ENCODE measurements at places on chromosomes 16 and 17.

DNA sequence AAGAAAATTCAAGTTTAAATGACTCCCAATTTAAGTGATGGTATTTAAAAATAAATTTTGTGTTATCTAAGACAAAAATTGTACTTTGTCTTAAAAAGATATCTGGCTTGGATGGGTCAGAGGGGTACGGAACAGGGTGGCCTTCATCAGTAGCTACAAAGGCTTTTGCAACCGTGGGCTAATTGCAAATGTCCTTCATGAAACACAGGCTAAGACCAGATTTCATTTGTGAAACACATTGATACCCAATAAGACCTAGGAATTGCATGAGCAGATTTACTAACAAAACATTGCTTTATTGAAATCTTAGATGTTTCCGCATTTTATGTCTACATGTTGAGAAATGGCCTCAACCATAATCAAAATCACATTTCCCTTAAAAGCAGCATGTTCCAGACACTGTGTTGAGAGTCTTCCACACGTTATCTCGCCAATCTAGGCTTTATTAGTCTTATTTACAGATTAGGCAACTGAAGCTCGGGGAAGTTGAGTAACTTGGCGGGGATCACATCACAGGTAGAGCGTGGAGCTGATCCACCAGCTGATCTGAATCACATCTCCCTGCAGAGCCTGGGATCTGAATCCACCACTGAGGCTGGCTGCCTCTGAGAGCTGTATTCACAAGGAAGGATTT, 21.8 kb downstream of the FBXO39 start:
- no peak for DNase-seq

GRCh38 chr16:87842209-87842869, 27.0 kb downstream of the SLC7A5 start:
- DNase-seq, result no peak

DNA sequence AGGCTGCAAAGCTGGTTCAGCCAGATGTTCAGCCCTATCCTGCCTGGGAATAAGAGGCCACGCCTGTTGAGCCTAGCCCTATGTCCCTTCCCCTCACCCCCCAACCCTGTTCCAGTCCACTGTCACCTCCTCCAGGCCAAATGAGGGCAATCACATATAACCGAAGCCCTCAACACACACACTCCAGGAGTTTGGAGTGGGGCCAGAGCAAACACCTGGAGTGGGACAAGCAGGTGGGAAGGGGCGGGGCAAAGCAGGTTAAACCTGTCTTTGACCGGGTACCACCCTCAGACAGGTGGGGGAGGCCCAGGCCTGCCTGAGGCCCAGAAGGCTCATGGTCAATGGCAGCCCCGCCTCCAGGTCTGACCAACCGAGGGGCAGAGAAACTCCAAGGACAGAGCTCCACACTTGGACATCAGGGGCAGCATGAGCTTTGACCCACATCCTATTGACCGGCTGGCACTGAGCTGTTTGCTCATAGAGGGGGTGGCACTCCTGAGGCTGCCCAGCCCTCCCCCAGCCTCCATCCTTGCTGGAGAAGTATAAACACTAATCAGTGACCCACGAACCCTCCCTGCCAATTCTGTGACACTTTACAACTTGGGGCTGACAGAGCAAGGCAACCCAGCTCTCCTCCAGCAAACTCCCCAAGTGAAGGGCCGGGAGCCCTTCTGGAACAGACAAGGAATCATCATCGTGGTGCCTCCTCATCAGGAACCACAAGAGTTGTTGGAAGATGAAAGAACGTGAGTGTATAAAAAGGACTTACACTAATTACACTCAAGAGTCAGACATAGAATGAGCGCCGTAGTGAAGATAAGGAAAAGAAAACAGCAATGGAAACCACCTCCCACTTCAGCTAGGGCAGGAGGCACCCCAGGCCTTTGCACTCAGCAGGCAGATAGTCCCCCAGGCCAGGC, 1.5 kb downstream of the ESRP2 start:
- DNase-seq, result no peak

- peak; percentile 48 for DNase-seq
Measured at GRCh38 chr17:63646488-63646806, 24.2 kb downstream of the MAP3K3 start.

GRCh38 chr17:9226130-9226793, 205.0 kb downstream of the NTN1 start:
- no peak for DNase-seq

- no peak for DNase-seq
Measured at GRCh38 chr17:21542991-21543390, 149.3 kb upstream of the KCNJ18 start.

- DNase-seq, result peak; percentile 71
Measured at GRCh38 chr17:81309140-81309858, 14.2 kb upstream of the SLC38A10 start.

DNA sequence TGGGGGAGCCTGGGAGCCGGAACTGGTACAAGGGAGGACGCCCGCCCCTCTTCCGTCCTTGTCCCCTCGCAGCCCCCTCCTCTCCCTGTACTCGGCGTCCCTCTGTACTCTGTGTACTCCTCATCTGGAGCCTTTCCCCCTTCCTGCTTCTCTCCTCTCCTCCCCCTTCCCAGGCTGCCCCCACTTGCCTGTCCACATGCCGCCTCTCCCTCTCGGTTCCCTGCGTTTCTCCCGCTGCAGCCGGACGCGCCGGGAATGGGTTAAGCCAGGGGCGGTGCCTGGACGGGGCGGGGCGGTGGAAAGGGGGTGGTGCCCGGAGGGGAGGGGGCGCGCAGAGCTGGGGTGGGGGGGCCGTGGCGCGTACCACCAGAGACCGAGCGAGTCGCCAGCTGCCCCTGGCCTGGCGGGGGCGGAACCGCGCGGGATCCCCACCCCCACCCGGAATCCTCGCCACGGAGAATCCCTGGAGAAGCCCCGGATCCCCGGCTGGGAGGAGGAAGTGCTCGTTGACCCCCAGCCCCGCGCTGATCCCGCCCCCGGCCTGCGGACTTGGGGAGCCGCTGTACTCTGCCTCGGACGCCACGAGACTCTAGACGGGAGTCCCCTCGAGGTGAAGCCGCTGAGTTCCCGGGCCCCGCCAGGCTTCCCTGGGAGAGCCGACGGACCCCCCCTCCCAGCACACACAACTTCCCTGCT, 22.6 kb downstream of the GJD3 start:
- no peak for DNase-seq

DNA sequence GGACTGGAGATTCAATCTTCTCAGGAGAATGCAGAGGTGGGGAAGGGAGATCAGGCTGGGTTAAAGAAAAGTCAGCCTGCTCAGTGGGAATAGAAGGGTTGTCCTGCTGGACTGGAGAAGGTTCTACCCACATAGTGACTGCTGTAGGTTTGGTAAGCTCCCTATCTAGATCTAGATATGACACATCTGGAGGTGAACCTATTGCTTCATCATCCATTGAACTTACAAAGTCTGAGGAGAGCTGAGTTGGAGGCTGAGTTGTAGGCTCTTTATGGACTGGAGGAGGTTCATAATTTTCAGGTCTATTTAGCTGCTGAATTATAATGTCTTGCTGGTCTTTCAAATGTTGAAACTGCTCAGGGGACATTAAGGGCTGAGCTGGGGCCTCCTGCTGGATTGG, 46.0 kb upstream of the NF1 start:
- no peak for DNase-seq

GRCh38 chr16:3654249-3654991, at the start of gene DNASE1:
TSS of gene DNASE1 (plus strand) at chr16:3654691. CDS start at chr16:3655374, 683 bp downstream.
- DNase-seq, result peak; percentile 79

- no peak for DNase-seq
Measured at GRCh38 chr17:80021600-80021999, 14.1 kb downstream of the TBC1D16 start.

DNA sequence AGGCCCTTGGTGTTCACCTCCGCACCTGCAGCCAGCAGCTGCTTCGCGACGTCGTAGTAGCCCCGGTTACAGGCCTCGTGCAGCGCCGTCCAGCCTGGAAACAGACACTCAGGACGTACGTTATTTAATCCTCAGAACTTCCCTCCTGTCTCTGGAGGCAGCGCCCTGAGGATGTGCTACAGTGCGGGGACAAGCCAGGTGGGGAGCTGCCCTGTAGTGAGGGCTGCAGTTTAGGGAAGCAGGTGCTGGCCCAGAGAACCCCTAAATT, 71.0 kb downstream of the ZNF778 start:
- no peak for DNase-seq

GRCh38 chr17:49441578-49441977, 26.9 kb upstream of the PHB1 start:
- DNase-seq, result no peak

DNA sequence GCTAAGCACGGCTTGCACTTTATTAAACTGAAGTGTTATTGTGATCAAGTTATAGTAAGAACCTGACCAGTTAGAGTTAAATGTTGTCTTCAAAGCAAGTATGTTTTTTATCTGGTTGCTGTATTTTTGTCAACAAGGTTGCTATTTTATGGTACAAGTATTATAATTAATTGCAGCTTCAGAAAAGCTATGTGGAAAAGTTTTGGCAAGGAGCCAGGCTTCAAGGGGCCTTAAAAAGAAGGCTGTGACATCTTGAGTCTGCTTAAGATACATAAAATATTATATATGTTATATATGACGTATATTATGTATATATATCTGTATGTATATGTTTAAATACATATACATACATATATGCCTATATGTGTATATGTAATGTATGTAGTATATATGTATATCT, 1461.2 kb upstream of the CDH8 start:
- no peak for DNase-seq

GRCh38 chr17:64694207-64694606, 32.1 kb upstream of the SMURF2 start:
- no peak for DNase-seq

GRCh38 chr16:79887541-79888540, 287.3 kb upstream of the MAF start:
- no peak for DNase-seq

GRCh38 chr17:75475851-75476250, 19.4 kb downstream of the TMEM94 start:
- DNase-seq, result no peak

DNA sequence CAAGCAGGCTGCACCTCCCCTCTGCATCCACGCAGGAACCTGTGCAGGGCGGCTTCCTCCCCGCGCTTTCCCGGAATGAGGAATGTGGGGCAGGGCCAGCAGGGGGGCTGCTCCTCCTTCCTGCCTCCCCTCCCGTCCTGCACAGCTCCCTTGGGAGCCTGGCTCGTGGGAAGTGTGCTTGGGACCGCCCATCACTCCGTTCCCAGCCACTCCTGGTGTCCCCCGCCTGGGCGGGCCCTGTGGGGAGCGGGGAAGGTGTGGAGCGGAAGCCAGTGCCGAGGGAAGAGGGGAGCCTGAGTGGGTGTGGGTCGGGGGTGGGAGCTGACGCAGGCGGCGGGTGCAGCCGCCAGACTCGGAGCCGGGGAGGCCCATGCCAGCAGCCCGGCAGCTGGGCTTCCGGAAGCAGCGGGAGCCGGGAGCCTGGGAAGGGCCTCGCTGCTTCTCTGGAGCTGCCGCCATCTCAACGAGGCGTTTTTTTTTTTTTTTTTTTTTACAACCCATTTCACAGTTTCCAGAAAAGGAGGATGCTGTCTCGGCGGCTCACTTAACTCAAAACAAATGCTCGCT, 24.1 kb downstream of the BAHCC1 start:
- no peak for DNase-seq

- DNase-seq, result no peak
Measured at GRCh38 chr16:31187808-31188189, 7.9 kb downstream of the FUS start.

GRCh38 chr17:36593656-36594316, 2.1 kb downstream of the DHRS11 start:
- no peak for DNase-seq

DNA sequence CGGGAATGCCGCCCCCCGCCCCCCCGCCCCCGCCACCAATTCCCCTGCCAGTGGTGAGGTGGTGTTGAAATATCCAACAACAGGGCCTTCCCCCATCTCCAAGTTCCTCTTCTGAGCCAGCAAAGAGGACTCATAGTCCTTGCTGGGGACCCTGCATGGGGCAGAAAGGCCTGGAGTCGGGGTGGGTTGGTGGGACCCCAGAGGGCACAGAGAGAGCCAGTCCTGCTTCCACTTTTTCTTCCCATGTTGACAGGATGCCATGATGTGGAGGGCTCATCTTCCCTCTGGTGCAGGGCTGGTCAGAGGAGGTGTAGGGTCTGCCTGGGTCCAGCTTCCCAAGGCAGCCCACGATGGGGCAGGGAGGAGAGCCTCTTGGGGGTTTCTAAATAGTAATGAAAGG, 49.0 kb upstream of the PIK3R6 start:
- DNase-seq, result no peak

DNA sequence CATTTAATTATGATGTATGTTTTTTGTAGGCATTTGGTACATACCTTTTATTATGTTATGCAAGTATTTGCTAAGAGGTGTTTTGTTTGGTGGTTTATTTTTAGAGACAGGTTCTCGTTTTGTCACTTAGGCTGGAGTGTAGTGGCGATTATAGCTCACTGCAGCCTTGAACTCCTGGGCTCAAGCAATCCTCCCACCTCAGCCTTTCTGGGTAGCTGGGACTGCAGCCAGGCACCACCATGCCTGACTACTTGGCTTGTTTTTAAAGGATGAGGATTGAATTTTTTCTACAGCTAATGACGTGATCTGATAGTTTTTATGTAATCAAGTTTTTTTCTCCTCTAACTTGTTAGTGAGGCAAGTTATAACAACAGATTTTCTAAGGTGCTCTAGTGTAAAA, 199.6 kb downstream of the SPECC1 start:
- no peak for DNase-seq

GRCh38 chr16:50534958-50535357, 13.2 kb upstream of the NKD1 start:
- DNase-seq, result no peak

GRCh38 chr17:69207151-69207550, 21.5 kb downstream of the ABCA10 start:
- no peak for DNase-seq

GRCh38 chr16:9033125-9033830, 58.2 kb upstream of the HAPSTR1 start:
- no peak for DNase-seq

- no peak for DNase-seq
Measured at GRCh38 chr17:46136820-46137219, 56.4 kb downstream of the KANSL1 start.

- DNase-seq, result no peak
Measured at GRCh38 chr16:12094537-12095265, 118.2 kb downstream of the SNX29 start.

- DNase-seq, result no peak
Measured at GRCh38 chr16:58485184-58485887, 14.6 kb upstream of the NDRG4 start.

GRCh38 chr17:10624969-10625368, 32.1 kb downstream of the MYH3 start:
- no peak for DNase-seq

Measured in GM19239 (cell line).